ENCODE measurements at places on chromosomes 13 and 19.
A peak's percentile ranks its signal among the peaks of the same experiment; 100 is the strongest.

DNA sequence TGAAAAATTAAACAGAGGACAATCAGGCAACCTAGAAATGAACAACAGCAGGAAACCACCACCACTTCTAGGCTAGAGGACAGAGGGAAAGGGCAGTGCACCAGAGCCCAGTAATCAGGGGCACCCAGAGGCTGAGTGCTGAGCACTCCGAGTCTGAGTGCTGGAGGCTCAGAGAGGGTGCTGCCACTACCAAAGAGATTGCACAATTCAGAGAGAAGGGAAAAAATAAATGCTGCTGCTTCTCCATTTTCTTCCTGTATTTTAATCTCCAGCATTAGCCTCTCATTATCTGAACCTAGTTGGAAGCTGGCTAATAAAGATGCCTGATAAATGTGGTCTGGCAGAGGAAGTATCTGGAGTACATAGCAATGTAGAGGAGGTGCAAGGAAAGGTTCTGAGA is 11.8 kb upstream of the ZNF175 start:
- DNase-seq, result no peak

- no peak for DNase-seq
Measured at GRCh38 chr13:79423340-79423739, 17.3 kb upstream of the RBM26 start.

DNA sequence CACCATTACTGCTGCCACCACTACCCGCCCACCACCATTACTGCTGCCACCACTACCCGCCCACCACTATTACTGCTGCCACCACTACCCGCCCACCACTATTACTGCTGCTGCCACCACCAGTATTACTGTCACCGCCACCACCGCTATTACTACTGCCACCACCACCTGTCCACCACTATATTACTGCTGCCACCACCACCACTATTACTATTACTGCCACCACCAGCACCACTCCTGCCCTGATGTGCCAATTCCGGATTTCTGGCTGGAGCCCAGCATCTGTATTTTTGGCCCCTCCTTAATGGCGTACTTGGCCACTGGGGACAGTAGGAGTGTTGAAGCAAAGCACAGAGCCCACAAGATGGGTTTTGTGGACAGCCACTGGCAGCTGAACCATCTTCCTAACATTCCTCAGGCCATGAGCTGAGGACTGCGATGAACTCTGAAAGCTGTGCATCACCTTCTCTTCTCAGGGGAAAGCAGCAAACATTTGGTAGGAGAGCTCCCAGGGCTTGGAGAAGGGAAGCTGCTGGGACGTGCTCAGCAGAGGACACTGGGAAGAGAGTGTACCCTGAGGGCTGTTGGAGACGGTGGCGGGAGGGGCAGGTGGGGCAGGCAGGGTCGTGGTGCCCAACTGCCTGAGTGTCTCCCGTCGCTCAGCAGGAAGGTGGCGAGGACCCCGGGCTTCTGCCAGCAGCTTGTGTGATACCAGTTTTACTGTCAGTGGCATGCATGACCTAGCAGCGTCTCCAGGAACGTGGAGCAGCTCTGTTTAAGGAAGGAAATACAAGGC is 23.0 kb downstream of the CUL4A start:
- no peak for DNase-seq

GRCh38 chr19:13842291-13843103 is 34.4 kb upstream of the NANOS3 start:
- no peak for DNase-seq

- DNase-seq, result no peak
Measured at GRCh38 chr19:13017306-13018034, 22.2 kb downstream of the NFIX start.

GRCh38 chr13:51231456-51231855 is 9.3 kb downstream of the FAM124A start:
- no peak for DNase-seq

DNA sequence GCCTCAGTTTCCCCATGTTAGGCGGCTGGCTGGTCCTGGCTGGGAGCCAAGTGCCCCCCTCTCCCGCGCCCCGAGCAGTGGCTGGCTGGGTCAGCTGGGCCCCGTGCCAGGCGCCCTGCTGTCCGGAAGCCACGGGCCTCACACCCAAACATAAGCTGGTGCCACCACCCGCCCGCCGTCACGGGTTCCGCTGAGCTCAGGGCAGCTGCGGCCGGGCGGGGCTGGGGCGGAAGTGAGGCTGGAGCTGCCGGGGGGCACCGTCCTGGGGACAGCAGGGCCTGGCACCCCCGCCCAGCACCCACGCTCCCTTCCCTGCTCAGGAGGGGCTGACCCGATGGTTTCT is 19.3 kb downstream of the HCN2 start:
- DNase-seq, result peak; percentile 81

GRCh38 chr13:53415135-53415534 is 386.5 kb downstream of the OLFM4 start:
- DNase-seq, result no peak

DNA sequence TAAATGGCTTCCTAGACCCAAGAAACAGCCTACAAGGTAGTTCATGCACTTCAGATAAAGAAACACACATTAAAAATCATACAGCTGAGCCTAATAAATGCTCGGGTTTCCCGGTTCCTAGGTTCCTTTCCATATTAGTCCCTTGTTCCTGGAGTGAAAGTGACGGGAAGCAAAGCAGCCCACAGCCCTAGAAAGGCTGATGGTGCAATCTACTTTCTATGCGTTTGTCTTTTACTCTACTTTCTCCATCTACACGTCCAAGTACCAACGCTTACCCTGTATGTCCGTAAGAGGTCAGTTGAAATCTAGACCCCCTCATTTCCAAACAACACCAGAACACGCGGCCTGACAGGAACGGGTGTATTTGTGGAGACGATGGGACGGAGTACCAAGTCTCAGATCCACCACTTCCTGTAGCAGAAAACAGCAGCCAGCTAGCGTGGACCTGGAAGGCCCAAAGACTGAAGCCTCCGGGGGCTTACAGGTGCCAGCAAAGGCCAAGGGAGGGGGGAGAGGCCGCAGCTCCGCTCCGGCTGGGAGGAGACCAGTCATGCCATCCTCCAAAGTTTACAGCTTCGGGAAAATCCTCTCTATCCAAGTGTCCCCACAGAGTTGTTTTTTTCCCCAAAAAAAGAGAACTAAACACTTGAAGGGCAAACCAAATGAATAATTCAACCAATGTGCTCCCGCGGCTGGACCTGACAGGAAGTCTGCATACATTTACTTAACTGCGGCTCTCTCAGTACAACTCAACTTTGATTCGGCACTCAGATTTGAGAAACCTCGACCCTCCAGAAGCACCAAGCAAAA is 34.1 kb downstream of the STK24 start:
- no peak for DNase-seq

GRCh38 chr13:97659602-97660001 is 225.6 kb downstream of the RAP2A start:
- no peak for DNase-seq

- no peak for DNase-seq
Measured at GRCh38 chr19:44573183-44573582, 40.2 kb upstream of the IGSF23 start.

DNA sequence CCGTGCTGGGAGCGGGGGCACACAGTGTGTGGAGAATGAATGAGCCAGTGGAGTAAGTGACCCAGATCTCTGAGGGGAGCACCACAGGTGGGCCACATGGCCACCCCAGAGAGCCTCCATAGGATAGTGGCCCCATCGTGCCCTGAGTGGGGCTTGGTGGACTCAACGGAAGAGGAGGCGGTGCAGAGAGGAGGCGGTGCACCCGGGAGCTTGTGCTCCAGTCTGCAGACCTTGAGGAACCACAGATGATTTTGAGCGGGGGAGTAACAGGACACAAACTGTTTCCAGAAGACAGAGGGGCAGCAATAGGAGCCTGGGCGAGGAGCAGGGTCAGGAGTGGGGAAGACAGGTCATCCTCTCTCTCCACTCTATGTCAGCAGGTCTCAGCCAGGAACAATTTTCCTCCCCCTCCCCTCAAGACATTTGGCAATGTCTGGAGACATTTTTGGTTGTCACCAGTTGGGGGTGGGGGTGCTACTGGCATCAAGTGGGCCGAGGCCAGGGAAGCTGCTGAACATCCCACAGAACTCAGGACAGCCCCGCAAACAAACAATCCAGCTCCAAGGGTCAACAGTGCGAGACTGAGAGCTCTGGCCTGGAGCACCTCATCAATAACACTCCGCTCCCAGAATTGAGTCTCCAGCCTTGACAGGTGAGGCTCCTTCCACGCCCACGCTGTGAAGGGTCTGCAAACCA is 182.2 kb downstream of the USP12 start:
- DNase-seq, result no peak

- no peak for DNase-seq
Measured at GRCh38 chr13:25874064-25874737, 177.6 kb downstream of the SHISA2 start.

DNA sequence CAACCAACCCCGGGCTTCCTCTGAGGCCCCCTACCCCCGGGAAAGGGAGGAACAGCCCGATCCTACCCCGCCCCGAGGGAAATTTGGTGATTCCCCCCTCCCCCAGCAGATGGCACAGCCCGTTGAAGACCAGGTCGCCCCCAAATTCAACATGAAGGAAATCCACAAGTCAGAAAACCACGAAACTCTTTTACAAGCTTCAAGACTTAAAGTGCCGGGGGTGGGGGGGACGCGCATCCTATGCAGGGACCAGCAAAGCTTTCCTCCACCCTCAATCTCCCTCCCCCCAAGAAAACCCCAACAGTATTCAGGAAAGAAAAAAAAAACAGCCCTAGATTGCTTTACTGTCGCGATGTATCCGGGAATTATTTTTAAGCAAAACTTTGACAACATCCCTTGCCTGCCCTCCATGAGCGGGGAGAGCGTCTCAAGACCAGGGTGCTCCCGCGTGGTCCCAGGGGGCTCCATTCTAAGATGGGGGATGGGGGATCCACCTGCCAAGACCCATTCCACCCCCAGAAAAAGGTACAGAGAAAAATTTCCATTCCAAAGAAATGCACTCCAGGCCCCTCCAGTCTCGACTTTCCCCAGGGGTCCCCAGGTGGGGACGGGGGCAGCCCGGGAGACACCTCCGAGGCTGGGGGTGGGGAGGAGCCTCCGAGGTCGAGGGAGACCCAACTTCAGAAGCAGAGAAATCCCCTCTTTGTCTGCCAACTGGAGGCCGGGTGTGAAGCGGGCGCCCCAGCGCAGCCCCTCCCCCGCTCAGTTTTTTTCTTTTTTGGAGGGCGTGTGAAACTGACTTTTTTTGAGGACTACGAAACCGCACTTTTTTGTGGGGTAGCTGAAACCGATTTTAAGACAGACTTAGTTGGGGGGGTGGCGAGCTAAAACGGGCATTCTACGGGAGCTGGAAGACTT is 1.5 kb downstream of the TCF3 start:
- no peak for DNase-seq

DNA sequence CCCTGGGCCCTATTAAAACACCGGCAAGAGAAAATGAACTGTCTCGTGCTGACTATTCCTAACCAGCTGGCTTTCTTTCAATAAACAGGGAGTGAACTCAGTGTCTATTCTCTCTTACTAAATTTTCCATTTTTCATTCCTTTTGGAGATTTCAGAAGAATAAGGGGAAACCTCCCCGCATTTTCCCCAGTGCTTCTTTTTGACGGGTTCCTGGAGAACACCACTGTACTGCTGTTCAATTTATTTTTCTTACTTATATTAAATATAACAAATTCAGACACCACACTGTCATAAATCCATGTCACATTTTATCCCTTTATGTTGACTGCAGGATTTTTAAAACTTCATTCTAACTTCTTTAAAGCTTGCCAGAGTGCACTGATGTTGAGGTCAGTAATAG is 75.8 kb downstream of the DCLK1 start:
- no peak for DNase-seq

DNA sequence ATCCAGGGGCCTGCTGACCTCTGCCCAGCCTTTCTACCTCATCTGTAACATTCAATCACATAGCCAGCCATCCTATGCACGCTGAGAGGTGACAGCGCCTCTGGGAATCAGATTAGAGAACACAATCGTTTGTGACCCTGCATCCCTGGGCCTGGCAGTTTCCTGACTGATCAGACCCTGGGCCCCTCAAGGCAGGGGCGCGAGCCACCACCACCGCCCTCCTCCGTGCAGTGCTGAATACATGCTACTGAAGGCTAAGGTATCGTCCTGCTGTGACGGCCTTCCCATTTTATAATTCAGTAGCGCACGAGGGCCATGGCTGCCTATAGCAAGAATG is 1.3 kb downstream of the TMTC4 start:
- no peak for DNase-seq

DNA sequence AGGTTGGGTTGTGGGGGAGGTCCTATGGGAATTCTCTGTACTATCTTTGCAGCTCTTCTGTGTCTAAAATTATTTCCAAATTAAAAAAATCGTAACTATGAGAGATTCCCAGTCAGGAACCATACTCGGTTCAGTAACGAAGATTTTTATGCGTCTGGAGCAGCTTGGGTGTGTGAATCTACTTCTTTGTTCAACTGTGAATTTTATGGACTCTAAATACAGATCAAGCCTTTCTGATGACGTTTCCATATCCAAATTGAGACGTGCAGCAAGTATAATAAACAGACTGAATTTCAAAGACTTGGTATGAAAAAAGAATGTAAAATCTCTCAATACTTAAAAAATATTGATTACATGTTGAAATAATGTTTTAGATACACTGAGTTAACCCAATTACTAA is 30.9 kb downstream of the MLLT1 start:
- DNase-seq, result no peak

- DNase-seq, result no peak
Measured at GRCh38 chr13:26219726-26220125, 2.4 kb downstream of the RNF6 start.

GRCh38 chr13:72163678-72164077 is 296.7 kb upstream of the DACH1 start:
- no peak for DNase-seq

GRCh38 chr13:113972451-113973217 is 1.2 kb downstream of the C13orf46 start:
- DNase-seq, result no peak

- DNase-seq, result no peak
Measured at GRCh38 chr13:50512474-50513299, 330.8 kb downstream of the DLEU7 start.

DNA sequence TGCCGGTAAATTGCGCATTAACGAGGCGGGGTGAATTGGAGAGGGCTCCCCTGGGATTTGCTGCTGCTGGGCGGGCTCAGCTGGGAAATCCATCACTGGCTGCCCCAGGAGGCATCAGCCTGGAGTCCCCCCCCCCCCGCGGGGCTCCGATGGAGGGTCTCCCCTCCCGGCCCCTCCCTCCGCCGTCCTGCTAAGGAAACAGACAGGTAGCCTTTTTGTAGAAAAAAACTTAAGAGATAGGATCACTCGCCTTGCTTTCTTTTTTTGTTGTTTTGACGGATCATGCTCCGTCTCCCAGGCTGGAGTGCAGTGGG is 6.8 kb downstream of the TLE6 start:
- no peak for DNase-seq

- no peak for DNase-seq
Measured at GRCh38 chr13:27774651-27775050, 17.6 kb upstream of the GSX1 start.

GRCh38 chr13:113536461-113537110 is 46.1 kb upstream of the DCUN1D2 start:
- no peak for DNase-seq

- DNase-seq, result no peak
Measured at GRCh38 chr19:39506944-39507714, 7.8 kb upstream of the SELENOV start.
